ENCODE measurements at places on chromosomes 7 and 10. TPM values are rescaled to one million over a fixed set of nuclear protein-coding genes. Genes with fewer than 3 reads are reported as not detected.

Gene SP8
- total RNA-seq, result not detected

Gene SPDYE6
- not detected for total RNA-seq

- DNase-seq, result no peak
Measured at GRCh38 chr7:18655912-18656311, 160.4 kb downstream of the HDAC9 start.

Gene AVL9
- total RNA-seq, result 50.6 TPM

GRCh38 chr7:151754142-151754590 is 122.7 kb downstream of the PRKAG2 start:
- no peak for DNase-seq

Gene MACC1
- not detected for total RNA-seq

Gene SEPHS1
- total RNA-seq, result 54.4 TPM

Gene SUGCT
- total RNA-seq, result 0.93 TPM
